Stimulated activated CD8-positive, alpha-beta memory T cell treated with anti-CD3 and anti-CD28 coated beads, Interleukin-4, amount 100 ng/mL, for 4 hours (primary cell): ENCODE measurements at places on chromosomes 4 and X.

GRCh38 chr4:115292320-115293092, 179.1 kb upstream of the NDST4 start:
- DNase-seq, result no peak

DNA sequence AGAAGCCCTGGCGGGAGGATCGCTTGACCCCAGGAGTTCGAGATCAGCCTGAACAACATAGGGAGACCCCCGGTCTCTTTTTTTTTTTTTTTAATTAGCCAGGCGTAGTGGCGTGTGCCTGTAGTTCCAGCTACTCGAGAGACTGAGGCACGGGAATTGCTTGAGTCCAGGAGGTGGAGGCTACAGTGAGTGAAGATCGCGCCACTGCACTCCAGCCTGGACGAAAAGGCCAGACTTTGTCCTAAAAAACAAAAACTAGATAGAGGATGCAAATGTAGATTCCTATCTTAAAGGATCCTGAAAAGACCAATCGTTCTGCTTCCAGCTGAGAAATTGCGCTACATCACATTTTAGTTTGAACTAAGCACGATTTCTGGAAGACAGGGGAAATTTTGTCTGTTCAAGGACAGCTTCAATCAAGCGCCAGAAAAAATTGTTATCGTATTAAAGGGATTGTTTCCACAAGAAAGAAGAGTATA, 627 bp upstream of the HSD17B11 start:
- no peak for DNase-seq

DNA sequence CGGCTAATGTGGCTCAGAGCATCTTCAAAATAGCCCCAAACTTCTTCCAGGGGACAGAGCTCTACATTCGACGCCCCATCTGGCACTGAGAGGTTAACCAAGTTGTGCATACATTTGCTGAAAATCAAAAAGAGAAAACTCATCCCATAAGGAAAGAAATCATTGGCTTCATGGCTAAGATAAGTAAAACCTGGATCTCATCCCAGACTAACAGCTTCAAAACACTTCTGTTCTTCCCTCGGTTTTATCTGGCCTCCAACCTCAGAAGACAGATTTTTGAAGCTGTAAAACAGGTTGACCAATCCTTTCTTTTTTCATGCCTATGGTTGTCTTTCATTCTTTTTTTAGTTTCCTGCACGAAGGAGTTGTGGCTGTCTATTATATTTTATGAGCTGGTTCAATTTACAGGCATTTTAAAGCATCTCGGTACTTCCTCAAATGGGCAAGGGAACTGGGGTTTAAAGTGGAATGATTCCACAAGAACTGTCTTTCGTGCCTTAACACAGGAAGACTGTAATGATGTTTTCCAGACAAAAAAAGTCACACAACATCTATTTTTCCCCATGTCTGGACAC, 107.6 kb downstream of the DLG3 start:
- DNase-seq, result no peak

GRCh38 chr4:140212646-140213045, 58.7 kb upstream of the MAML3 start:
- DNase-seq, result no peak

GRCh38 chr4:84085986-84086385, 413.1 kb downstream of the NKX6-1 start:
- DNase-seq, result no peak

DNA sequence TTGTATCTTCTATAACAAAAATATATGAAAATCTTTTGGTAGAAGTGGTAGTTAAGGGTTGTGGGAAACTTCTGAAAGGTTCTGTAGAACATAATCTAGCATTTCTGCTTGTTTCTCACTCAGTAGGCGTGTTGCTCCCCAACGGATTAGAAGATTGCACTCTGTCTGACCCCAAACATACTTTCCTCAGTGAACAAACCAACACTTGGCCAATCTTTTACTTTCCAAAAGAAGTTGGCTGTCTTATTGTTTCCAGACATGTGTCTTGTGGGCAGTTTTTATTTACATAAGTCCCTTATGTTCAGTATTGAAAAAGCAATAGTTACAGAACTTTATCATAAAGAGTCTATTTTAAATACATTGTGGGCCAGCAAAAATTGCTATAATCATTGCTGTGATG, 312.8 kb upstream of the EPHA5 start:
- no peak for DNase-seq

DNA sequence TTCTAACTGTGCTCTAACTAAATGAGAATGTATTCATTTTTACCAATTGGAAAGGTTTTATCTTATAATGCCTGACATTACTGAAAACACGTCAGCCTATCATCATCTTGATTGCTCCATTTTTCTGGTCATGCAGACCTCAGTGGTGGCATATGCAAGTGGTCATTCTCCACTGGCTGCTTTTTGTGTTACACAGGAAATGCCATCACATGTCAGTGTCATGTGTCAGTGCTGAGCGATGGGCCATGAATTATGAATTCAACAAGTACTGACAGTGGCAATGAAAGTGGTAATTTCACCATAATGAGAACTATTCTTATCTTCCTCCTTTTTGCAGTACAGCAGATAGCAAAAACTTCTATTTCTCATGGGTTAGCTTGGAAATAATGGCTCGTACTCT, 190.5 kb downstream of the PACRGL start:
- no peak for DNase-seq

DNA sequence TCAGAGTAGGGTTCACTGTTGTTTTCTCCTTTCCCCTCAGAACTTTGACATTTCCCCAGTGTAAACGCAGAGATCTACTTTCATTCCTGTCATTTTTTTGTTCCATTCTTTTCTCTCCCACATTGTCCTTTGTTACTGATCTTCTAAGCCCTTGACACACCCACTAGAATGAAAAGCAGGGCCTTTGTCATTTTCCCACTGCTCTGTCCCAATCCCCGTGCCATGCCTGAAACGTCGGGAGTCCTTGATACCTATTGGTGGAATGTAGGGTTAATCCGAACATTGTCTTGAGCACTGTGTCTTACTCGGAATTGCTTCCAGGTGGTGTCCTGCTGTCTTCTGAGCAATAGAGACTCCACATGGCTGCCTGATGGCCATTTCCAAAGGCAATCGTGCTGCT, 887.1 kb upstream of the FRG1 start:
- DNase-seq, result no peak

GRCh38 chr4:140048419-140048995, 105.5 kb downstream of the MAML3 start:
- no peak for DNase-seq

GRCh38 chr4:187576751-187577150, 418.8 kb upstream of the ZFP42 start:
- no peak for DNase-seq

DNA sequence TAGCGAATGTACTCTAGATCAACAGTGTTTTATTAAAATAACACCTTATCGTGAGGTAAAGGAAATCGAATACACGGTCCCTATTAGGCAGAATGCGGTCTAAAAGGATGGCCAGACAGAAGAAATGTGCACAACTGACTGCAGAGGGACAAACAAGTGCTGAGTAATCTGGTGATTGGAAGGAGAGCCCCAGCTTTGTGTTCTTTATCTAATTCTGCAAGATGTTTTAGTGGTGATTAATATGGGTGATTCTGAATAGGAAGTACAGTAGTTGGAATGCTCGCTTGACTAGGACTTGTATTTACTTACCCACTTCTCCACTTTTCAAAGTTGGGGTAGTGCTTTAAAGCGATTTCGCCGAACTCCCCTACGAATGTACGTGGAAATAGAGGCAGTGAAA, 1.2 kb downstream of the WDR44 start:
- DNase-seq, result no peak

DNA sequence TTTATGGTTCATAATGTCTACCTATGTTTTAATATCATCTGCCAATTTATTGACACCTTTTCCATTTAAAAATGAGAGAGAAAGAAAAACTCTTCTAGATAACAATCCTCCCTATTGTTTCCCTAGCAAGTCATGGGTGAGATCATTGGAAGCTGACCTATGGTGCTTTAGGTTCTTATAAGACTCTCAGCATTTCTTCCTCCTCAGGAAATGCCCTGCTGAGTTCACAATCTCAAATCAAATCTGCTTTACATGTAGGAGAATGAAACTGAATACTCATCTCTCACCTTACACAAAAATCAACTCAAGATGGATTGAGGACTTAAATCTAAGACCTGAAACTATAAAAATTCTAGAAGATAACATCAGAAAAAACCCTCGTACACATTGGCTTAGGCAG, 267.4 kb downstream of the RAPGEF2 start:
- no peak for DNase-seq

DNA sequence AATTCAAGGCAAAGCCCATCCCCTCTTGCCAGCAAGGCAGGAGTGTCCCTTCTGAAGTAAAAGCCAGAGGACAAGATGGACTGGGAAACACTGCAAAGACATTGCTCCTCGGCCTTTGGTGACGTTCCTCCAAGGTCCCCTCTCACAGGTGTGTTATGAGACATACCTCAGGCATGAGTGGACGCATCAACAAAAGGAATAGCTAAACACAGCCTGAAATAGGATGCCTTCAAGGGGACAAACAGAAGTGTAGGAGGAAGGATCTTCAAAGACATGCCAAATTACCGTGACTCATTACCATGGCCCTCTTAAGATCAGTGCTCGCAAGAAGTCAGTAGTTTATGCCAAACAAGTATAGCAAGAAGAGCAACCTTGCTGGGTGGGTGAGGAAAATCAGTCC, 6.0 kb upstream of the IDS start:
- no peak for DNase-seq

GRCh38 chrX:130264573-130264972, 4.1 kb downstream of the ZNF280C start:
- no peak for DNase-seq

- no peak for DNase-seq
These were observed 91.2 kb downstream of the ADRA2C start for GRCh38 chr4:3857269-3857926.

GRCh38 chr4:15161439-15161838, 159.2 kb downstream of the CPEB2 start:
- DNase-seq, result no peak

GRCh38 chr4:55977811-55978210, 29.1 kb downstream of the CEP135 start:
- no peak for DNase-seq

- DNase-seq, result no peak
These were observed 412 bp downstream of the SLC10A3 start for GRCh38 chrX:154490021-154490413.

DNA sequence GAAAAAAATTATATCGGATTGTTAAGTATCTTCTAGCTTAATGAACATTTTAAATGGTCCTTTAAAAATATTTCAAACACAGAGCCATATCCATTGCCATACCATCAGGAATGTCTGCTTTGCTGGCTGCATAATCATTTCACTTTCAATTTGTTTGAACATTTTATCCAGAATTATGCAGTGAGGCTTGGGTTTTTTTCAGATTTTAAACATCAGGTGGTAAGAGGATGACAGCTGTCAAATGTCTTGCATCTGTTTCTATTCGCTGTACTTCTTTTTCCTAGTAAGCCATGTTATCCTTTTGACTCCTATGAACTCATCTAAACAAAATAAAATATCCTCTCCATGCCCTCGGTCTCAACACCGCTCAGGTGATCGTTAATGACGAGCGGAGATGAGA, 802 bp downstream of the RFC1 start:
- DNase-seq, result no peak

GRCh38 chr4:7073526-7074390, 5.9 kb upstream of the GRPEL1 start:
- no peak for DNase-seq

DNA sequence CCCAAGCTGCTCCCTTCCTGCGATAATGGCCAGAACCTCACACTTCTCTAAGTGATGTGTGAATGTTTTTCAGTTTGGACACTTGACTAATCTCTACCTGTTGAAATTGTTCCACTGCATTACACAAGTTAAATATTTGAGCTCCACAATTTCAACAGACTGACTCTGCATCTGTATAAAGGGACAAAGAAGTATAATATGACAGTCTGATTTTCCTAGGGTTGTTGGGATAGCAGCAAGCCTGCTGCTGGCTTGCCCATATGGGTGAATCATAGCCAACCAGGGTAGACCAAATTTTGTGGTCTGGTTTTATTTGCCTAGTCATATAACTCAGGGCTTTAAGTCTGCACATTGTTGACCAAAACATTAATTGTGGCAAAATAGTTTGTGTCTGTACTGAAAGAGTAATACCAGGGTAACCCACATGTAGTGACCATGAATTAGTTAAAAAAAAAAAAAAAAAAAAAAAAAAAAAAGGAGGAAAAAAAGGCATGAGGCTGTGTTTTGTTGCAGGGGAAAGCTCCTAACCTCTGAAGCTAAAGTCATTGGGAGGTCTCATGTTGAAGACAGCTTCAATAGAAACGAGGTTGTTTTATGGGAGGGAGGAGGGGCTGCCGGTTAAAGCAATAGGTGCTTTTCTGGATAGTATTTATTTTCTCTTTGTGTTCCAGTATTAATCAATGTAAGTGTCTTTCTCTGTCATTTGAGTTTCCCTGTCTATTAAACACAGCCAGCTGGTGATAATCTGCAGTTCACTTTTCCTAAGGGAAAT, 534.2 kb downstream of the RAB28 start:
- no peak for DNase-seq

DNA sequence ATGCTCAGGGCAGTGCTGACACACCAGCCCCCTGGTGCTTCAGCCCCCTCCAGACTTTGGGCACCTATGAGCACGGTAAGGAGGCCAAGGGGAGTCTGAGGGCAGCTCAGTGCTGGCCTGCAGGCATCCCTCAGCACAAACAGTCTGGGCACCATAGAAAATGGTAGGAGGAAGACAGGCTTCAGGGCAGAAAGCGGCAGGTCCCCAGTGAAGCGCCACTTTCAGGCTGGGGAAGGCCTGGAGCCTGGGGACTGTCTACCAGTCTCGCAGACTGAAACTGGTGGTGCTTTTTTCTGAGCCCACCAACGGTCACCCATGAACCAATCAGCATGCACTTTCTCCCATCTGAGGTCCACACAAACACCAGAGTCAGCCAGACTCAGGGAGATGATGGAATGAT, 1074.7 kb downstream of the PCDH18 start:
- no peak for DNase-seq

GRCh38 chrX:2819345-2820135, 9.2 kb upstream of the GYG2 start:
- DNase-seq, result no peak

DNA sequence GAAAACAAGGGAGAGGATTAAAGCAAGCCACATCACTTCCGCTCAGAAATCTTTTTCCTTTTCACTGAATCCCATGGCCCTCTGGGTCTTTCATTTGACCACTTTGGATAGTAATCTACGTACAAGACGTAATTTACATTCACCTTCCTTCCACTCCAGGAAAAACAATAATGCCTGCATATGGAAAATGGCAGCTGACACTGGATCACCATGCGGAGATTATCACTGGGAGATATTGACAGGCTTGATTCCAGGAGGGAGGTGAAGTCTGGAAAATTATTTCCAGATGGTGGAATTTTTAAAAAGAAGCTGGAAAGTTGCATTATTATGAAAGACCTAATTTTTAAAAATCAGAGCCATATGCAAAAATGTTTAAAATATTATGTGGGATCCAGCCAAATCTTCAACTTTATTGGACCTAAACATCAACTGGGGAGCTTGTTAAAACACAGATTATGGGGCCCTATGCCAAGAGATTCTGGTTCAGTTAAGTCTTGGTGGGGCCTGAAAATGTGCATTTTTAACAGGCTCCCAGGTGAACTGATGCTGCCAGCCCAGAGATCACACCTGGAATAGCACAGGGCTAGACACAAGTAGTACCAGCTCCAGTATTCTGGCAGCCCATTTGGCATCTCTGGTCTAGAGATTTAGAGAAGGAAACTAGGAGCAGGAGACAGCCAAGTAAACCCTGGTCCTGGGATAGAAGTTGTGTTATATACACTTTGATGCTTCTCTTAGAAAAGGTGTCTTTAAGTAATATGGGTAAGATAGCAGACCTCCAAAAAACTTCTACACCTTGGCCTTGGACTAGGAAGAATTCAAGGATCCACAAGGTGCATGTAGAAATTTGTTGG, 290.3 kb upstream of the LDB2 start:
- DNase-seq, result no peak

- no peak for DNase-seq
These were observed 138.1 kb upstream of the ZIC3 start for GRCh38 chrX:137427816-137428215.
